ENCODE measurements at places on chromosomes 11 and 22.

DNA sequence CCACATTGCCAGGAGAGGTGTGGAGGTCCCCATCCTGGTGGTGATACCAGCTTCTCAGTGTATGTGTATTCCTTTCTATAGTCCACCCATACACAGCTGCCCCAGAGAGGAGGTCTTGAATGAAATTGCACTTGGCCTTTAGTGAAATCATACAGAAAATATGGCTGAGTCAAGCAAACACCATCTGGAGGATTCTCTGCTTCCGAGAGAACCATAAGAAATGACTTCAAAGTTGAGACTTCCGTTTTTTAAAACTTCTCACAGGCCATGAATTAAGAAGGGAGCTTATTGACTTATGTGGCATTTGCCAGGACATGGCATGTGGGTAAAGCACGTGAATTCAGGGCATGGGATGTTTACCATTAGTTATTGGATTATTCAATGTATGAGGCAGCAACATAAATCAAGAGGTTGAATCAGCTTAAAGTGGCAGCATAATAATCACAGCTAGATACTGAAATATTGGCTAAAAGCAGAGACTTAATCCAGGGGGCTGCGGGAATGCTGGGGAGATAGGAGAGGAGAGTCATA, 119.1 kb upstream of the MTNR1B start:
- DNase-seq: no peak

DNA sequence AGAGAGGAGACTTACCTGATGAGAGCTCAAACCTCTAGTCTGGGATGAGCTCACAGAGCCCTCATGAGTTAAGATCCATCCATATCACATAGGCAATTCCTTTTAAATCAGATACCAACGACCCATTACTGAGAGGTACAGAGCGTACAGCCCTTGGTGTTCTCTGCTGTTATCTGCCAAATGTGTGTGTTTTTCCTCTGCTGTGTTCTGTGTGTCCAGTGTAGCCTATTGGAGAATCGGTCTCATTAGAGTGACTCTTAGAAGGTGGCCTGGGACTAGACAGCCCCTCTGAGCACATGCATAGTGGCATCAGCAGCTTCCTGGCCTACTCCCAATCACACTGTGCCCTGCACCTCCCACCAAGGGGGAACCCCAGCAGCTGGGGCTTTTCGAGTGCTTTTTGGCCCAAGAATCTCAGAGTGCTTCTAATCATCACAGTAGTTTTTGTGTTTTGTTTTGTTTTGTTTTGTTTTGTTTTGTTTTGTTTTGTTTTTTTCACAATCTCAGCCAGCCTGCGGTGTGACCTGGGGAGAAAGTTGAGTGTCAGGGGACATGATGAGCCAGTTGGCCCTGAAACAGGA, 25.4 kb downstream of the TP53AIP1 start:
- no peak for DNase-seq

DNA sequence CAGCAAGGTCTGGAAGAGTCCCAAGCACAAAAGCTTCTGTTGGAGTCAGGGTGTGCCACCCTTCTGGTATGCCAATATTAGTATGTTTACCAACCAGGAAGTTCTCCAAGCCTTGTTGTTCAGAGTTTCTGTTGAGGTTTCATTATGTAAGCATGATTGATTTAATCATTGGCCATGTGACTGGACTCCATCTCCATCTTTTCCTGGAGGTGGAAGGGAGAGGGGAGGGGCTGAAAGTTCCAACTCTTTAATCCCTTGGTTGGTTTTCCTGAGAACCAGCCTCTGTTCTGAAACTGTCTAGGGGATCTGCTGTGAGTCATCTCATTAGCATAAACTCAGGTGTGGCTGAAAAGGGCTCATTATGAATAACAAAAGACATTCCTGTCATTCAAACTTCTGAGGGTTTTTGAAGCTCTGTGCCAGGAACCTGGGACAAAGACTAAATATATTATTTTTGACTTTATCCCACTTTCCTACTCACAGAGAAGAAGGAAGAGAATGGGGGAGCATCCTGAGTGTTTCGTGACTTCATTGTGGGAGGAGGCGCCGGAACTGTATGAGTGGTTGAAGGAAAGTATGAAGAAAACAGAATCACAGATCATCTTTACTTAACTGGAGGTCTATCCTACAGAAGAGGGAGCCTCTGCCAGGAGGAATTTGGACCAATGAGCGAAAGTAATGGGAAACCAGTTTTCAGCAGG, 138.2 kb downstream of the NECTIN1 start:
- peak; percentile 98 for DNase-seq

GRCh38 chr11:62612366-62613290, at the start of the genes EML3 and ROM1:
TSS of gene EML3 (minus strand) at chr11:62612775. CDS start at chr11:62612457, 318 bp downstream.
TSS of gene ROM1 (plus strand) at chr11:62613257. CDS start at chr11:62613282, 25 bp downstream.
- DNase-seq: peak; percentile 58

DNA sequence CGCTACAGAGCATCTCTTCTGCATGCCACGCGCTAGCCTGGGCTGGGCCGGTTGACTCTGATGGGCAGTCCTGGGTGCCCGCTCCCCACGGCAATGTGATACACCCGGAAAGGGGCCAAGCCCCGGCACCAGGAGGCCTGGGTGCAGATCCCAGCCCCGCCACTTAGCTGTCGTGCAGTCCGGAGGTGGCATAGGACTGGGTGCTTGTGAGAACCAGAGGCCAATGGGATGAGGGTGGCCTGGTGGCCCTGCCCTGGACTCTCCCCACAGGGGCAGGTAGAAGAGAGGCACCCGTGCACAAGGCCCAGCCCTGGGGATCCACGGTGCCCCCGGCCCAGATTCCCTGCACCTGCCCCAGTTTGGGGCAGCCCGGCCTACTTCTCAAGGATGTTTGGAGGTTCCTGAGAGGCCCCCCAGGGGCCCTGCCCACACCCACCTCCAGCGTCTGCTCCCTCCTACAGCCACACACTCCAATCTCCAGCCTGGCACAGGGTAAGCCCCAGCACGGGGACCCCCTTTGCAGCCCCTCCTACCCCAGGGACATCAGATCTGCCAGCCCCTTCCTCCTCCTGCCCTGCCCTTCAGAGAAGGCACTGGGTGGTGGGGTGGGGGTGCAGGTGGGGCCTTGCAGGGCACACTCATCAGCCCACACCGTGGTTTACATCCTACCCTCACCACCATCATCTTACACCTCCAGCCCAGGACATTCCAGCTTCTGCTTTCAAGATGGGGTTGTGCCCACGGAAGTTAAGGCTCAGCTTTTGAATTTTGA, 66.9 kb downstream of the CYTH4 start:
- no peak for DNase-seq

DNA sequence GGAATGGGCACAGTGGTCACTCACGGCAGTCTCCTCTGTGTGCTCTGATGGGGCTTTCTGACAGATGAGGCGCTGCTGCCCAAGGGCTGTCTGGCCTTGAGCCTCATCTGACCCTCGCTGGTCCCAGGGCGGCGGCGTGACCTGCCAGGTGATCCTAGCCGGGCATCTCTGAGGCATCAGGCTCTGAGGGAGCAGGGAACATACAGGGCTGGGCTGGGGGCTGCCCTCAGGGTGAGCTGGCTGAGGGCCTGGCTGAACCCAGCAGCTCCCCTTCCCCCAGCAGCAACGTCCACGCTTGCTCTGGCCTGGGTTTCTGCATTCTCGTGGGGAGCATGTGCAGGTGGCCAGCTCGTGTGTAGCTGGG, 47.6 kb downstream of the MOB2 start:
- DNase-seq: no peak

- DNase-seq: no peak
Observed at GRCh38 chr22:44895296-44896055, 114.3 kb downstream of the PHF21B start.

- DNase-seq: peak; percentile 27
Observed at GRCh38 chr11:86197448-86197847, 47.1 kb upstream of the EED start.

DNA sequence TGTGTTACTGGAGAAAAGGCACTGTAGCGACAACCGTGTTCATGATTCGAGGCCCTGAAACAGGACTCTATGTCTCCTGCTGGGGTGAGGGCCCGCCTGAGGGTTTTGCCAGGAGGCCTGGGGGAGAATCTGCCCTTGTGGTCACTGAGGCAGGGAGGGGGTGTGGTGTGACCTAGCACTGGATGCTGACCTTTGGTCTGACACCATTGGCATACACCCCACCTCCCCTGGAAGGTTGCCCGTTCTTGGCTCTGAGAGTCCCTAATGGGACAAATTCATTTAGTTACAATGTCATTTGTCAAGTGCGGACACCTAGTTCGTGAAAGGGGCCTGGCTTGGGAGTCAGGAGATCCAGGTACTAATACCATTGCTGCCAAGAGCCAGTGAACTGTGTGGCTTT, 29.0 kb downstream of the NECTIN1 start:
- no peak for DNase-seq

DNA sequence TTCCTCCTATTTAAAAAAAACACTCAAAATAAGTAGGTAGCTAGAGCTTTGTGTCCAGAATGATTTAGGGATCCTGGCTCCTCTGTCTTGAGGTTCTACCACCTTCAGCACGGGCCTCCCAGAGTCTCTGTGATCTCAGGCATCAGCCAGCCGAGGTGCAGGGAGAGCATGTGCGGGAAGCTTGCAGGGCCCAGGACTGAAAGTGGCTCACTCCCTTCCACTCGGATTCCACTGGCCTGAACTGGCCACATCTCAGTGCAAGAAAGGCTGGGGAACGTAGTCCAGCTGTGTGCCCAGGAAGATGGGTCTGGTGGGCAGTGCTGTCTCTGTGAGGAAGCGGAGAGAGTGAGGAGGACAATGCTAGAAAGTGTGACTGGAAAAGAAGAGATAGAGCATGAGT, 68.3 kb upstream of the MYOD1 start:
- DNase-seq: no peak

DNA sequence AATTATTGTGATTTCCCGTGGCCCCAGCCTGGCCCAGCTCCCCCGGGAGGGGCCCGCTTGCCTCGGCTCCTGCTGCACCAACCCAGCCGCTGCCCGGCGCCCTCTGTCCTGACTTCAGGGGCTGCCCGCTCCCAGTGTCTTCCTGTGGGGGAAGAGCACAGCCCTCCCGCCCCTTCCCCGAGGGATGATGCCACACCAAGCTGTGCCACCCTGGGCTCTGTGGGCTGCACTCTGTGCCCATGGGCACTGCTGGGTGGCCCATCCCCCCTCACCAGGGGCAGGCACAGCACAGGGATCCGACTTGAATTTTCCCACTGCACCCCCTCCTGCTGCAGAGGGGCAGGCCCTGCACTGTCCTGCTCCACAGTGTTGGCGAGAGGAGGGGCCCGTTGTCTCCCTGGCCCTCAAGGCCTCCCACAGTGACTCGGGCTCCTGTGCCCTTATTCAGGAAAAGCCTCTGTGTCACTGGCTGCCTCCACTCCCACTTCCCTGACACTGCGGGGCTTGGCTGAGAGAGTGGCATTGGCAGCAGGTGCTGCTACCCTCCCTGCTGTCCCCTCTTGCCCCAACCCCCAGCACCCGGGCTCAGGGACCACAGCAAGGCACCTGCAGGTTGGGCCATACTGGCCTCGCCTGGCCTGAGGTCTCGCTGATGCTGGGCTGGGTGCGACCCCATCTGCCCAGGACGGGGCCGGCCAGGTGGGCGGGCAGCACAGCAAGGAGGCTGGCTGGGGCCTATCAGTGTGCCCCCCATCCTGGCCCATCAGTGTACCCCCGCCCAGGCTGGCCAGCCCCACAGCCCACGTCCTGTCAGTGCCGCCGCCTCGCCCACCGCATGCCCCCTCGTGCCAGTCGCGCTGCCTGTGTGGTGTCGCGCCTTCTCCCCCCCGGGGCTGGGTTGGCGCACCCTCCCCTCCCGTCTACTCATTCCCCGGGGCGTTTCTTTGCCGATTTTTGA, 3.3 kb upstream of the ANKRD13D start:
- no peak for DNase-seq

DNA sequence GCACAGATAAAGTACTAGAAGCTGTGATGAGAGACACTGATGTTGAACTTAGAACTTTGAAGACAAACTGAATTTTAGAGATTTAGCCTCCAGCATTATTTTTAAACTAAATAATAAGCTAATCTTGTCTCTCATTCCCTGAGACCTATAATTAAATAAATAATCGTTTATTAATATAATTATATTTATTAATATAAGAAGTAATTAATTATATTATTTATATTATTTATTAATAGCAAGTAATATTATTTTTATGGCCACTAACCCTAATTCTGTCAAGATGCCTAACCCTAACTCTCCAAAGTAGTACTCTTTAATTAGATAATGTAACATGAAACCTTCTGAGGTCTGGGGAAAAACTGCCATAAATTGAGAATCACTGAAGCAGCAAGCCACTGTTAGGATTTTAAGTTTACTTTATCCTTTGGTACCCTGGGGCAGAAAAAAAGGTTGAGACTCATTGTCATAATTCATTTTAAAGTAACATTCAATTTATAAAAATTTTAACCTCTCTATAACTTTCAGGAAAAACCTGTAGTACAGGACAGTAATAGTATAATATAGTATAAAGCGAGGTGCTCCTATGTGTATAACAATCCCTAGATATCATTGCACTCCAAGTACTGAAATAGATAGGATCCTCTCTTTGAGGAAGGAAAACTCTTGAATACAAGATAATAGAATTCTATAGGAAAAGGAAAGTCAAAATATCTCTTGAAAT, 85.4 kb downstream of the TTC28 start:
- DNase-seq: no peak

- DNase-seq: no peak
Observed at GRCh38 chr22:48090332-48090672, 1327.9 kb downstream of the TBC1D22A start.

- DNase-seq: peak; percentile 55
Observed at GRCh38 chr11:60625262-60625661, 74.2 kb upstream of the MS4A8 start.

DNA sequence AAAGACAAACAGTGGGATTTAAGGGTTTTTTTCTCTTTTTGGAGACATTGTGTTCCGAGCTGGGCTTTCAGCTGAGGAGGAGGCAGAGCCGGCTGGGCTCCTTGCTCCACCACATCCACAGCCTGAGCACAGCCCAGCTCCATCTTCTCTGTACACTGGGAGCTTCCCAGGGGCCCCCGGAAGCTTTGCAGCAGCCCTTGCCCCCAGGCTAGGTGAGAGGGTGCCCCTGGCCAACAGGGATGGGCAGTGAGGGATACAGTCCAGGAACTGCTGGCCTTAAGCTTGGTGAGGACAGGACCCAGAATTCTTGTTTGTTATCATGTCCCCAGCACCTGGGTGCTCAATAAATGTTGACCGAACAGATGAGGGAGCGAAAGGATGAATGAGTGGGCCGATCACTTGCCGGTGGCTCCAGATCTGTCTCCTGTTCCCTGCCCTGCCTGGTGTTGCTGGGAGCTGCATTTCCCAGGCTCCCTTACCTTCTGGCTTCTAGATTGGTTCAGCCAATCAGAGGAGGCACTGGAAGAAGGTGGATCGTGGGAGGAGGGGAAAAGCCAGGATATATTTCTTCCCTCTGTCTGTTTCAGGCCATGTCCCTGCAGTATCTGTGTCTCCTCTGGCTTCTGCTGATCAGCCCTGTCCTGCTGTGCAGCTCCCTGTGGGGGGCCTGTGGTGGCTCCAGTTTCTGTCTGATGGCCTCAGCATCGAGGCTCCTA, 26.5 kb upstream of the NECTIN1 start:
- DNase-seq: no peak

All from bronchial epithelial cell (primary cell).